ENCODE measurements at places on chromosomes 11 and 22.
A peak's percentile ranks its signal among the peaks of the same experiment; 100 is the strongest.

DNA sequence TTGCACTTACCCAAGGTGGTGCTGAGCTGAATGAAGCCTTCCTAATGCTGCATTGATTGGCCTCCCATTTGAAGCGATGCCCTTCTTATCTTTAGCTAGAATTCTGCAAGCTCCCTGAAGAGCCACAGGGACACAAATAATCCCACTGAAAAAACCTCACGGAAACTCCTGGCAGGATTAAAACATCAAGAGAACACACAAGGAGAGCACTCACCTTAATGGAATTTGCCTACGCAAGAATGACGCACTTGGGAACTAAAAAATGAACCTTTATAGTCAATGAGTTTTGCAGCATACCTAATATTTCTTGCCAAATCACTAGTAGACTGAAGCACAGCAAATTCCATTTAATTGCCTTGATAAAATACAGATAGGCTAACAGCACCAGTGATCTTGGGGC, 232.8 kb upstream of the UBASH3B start:
- DNase-seq = no peak

DNA sequence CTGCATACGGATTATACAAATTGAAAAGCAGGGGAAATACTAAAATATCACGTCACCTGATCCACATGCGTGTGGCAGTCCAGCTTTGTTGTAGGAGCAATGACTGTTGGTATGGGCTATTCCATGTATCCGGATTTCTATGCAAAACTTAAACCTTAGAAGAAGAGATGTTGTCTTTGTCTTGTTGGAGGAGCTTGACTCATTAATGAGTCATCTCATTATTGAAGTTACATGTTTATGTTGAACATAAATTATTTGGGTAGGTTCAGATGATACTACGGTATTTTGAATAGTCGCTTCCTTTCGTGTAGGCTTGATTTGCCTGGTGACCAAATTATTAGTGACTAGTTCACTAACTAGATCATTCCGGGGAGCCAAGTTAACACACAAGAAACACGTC, 806 bp upstream of the SAAL1 start:
- no peak for DNase-seq

- DNase-seq = no peak
These were observed 19.5 kb downstream of the TSPAN32 start for GRCh38 chr11:2321311-2321683.

- no peak for DNase-seq
These were observed 86.1 kb upstream of the ZBED5 start for GRCh38 chr11:10943968-10944367.

DNA sequence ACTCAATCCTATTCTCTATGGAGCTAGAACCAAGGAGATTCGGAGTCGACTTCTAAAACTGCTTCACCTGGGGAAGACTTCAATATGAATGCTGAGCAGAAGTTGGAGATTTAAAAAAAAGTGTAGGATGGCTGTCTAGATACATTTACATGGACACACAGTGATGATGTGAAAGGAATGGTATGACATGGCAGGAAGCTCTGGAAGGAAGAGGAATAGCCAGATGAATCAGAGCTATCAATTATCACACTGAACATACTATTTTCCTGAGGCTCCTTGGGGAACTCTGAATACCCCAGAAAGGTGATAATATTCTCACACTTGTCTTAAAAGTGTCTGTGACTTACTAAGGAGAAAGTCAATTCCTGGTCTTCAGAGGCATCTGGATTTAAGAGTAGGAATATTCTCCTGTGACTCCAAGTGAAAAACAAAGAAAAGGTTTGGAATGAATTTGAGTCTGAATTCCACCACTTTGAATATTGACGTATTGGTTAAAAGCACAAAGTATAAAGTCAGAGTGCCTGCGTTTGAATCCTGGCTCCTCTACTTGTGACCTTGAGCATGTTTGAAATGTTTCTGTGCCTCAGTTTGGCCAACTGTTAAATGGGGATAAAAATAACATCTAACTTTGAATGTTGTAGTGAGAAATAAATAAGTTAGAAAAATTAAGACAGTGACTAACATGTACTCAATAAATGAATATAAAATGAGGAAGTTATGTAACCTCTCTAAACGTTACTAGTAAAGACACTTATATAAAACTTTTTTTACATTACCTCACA, 1.3 kb downstream of the OR52D1 start:
- no peak for DNase-seq

DNA sequence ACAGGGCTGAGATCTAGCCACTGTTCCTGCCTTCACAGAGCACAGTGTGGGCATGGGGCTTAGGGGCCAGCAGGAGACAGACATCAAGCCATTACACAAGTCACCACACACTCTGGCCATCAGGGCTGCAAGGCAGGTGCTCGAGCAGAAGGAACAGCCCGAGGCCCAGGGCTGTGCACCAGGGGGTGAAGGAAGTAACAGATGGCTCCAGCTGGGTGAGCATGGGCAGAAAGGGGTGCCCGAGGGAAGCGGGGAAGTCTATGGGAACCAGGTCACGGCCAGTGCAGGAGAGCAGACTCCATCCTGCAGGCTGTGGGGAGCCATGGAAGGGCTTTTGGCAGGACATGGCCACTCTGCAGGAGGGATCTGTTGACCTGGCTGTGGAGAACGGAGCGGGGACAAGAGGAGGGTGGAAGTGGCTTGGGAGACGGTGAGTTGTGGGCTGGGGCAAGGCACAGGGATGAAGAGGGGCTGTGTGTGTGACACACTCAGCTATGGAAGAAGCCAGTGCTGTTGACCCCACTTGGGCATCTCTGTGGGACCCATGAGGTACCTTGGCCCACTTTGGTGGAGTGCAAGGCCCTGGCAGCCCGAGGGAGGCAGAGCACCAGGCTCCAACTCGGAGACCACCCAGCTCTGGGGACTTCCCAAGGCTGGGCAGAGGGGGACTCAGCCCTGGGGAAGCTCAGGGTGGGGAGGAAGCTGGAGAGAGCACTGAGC, 3.6 kb downstream of the C11orf68 start:
- DNase-seq = no peak

DNA sequence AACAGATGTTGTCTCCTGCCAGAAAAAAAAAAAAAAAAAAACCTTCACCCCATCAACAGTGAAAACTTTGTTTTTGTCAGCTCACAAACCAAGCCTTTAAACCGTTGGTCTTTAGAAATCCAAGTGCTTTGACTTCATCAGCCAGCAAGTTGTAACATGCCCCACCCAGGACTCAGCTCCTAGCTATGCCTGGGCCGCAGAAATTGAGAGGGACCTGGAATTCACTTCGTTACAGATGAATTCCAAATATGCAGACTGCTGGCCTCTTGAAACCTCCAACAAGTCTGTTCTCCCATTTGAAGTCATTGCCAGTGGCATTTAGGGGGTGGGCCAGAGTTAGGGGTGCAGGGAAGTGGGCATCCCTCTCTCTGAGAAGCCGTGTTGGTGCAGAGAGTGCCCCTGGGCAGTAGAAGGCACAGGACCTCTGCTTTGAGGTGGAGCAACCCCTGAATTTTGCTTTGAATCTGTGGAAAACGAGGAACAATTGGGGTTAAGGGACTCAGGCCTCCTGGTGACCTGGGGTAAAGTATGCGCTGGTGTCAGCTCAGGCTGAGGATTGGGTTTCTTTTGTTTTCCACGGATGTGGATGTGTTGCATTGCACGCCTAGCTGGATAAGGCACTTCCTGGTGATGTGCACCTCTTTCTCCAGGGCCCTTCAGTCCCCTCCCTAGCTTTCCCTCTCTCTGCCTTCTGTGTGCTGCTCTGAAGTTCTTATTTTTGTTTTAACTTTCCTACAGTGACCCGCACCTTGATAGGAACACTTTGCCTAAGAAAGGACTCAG, 109.5 kb downstream of the DBX1 start:
- no peak for DNase-seq

- DNase-seq = no peak
These were observed 2069.3 kb upstream of the RAG2 start for GRCh38 chr11:38667359-38667758.

DNA sequence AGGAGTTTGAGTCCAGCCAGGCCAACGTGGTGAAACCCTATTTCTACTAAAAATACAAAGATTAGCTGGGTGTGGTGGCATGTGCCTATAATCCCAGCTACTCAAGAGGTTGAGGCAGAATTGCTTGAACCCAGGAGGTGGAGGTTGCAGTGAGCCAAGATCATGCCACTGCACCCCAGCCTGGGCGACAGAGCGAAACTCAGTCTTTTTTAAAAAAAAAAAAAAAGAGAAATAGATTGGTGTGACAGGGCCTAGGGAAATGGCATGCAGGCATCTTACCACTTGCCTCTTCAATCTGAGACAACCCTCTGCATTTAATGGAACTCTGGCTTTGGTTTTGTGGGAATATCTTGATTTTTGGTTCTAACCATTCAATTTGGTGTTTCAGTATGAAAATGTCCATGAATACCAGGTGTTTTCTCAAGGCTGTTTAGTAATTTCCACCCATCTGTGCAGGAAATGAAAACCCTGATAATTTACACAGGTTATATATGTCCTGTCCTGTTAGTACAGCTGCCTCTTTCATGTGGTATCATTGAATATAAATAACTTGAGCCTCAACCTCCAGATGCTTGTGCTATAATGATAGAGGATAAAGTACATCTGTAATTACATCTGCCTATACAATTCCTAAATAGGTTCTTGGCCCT, 8.4 kb downstream of the XBP1 start:
- no peak for DNase-seq

DNA sequence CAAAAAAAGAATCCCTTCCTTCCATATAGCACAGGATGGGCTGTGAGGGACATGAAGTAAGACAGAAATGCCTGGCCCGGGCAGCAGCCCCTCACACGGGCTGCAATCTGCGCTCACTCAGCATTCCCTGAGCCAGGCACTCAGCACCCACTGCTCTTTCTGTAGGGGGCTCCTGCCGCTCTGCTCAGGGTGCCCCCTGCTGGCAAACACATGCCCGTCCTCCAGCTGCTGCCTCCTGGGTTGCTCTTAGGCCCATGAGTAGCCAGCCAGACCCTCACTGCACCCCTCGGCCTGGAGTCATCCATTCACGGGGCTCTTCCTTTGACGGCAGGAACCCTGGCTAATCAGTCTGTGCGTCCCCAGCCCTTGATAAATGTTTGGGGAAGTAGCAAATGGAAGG, 6.9 kb downstream of the MCAT start:
- DNase-seq = peak; percentile 27

DNA sequence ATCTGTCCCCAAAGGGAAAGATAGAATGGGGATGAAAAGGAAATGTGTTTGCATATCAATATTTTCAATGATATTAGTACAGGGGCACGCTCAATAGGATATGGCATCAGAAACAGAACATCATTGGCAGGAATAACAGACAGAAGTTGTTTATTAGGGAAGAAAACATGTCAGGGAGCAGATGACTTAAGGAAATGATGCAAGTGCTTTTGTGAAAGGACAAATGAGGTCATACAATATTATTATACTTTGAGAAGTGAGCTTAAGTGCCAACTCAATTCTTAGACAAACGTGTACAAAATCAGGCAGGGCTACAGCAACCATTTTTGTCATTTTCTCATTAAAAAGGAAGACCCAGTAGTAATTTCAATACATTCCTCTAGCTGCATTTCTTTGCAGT, 388.4 kb downstream of the SOX6 start:
- no peak for DNase-seq

- DNase-seq = no peak
These were observed 38.2 kb upstream of the LYVE1 start for GRCh38 chr11:10606536-10607208.

GRCh38 chr11:121334973-121335710, 42.6 kb downstream of the SC5D start:
- no peak for DNase-seq

DNA sequence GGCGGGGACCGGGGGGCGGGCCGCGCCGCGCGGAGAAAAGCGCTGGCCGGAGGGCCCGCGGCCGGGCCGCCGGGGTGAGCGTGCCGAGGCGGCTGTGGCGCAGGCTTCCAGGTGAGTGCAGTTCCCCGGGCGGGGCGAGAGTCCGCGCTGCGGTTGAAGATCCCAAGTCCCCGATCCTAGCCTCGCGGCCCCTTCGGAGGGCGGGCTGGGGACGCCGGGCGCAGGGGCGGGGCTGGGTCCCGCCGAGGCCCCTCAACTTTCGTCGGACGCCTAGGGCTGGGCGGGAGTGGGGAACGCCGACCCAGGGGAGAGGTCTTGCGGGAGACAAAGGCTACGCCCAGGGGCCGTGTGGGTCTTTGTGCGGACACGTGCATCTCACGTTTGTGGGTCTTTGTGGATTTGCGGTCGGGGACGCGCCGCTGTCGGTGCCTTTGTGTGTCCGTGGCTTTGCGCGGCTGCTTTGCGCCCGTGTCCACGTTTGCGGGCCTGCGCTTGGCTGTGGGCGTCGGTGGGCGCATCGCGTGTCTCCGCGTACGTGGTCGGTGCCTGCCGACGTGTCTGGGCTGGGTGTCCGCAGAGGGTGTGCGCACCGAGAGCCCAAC, at the start of gene TSKU:
TSKU (plus strand) TSS at position 63 of the 602 bp plus-strand sequence. CDS start 12,261 bp downstream, outside the sequence.
- no peak for DNase-seq

- DNase-seq = no peak
These were observed 887.2 kb downstream of the BRD1 start for GRCh38 chr22:48940266-48941032.

DNA sequence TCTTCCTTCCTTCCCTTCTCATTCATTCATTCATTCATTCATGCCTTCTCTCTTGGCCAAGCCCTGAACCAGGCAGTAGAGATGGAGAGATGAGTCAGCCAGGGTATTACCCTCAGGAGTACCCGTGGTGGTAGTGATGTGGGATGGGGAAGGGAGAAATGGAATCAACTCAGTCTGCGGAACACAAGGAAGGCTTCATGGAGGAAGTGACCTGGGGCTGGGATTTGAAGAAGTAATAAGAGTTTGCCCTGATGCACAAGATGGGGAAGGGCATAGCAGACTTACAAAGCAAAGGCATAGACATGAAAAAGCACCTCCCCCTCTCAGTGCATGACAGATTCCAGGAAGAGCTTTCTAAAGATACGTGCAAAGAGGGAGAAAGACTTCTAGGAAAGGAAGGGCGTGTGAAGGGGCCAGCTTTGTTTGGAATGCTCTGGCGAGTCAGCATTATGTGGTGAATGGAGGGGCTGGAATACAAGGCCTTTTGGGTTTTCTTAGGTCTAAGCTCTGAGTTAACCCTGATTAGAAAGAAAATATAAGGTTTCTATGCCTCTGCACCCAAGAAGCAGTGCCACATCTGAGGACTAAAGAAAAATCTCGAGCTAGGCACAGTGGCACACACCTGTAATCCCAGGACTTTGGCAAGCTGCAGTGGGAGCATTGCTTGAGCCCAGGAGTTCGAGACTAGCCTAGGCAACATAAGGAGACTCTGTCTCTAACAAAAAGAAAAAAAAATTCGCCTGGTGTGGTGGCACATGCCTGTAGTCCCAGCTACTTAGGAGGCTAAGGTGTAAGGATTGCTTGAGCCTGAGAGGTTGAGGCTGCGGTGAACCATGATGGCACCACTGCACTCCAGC, 36.4 kb upstream of the ACER3 start:
- no peak for DNase-seq

- DNase-seq = peak; percentile 34
These were observed 10.7 kb downstream of the DAGLA start for GRCh38 chr11:61690706-61691379.

GRCh38 chr11:1498262-1498661, 11.7 kb upstream of the MOB2 start:
- no peak for DNase-seq

GRCh38 chr11:3107608-3108182, 50.5 kb upstream of the CARS1 start:
- DNase-seq = no peak

All from NCI-H1694 (cell line).